ENCODE measurements at places on chromosomes 16 and 17. TPM values are rescaled to one million over a fixed set of nuclear protein-coding genes. Genes with fewer than 3 reads are reported as not detected.

The PITPNM3 gene
- total RNA-seq = 1.5 TPM

DNA sequence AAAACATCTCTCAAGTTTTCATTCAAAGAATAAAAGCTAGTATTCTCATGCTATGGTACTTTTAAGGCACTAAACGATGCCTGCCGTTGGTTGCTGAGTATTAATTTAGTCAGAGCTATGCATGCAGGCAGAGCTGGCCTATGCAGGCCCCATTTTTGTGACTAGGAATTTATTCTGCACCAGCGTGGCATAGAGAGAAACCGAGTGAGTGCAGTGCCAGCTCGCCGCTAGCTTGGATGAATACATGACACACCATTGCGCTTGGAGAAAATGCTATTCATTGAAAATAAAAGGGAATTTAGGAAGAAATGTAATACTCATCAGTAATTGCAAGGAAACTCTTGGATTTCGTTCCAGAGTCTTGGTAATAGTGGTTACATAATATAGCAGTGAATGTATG lies 231.6 kb upstream of the RBFOX1 start:
- no peaks in the 10 kb centered on the region for H3K27me3 ChIP-seq
- no peak overlapping the region for H3K4me3 ChIP-seq
- no peaks in the 10 kb centered on the region for H3K4me1 ChIP-seq

The STH gene
- total RNA-seq = not detected

DNA sequence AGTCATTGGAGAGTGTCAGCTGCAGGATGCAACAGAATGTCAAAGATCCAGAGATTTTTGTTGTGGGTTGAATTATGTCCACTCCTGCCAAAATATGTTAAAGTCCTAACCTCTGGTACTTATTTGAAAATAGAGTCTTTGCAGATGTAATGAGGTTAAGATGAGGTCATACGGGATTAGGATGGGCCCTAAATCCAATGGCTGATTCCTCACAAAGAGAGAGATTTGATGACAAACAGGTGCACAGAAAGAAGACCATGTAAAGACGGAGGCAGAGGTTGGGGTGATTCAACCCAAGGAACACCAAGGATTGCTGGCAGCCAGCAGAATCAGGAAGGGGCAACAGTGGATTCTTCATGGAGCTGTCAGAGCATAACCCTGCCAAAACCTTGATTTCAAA lies 34.5 kb upstream of the USP22 start:
- DNase-seq = no peak
- no peaks in the 10 kb centered on the region for H3K36me3 ChIP-seq
- H3K4me3 ChIP-seq = no peak overlapping the region
- H3K27ac ChIP-seq = no peak overlapping the region
- no peaks in the 10 kb centered on the region for H3K27me3 ChIP-seq

The TNS4 gene
- not detected for total RNA-seq

- H3K27me3 ChIP-seq = no peaks in the 10 kb centered on the region
- H3K4me3 ChIP-seq = peak overlapping the region; percentile 40
- peaks cover 64% of the 10 kb centered on the region for H3K36me3 ChIP-seq
Measured at GRCh38 chr17:42111871-42112551, 503 bp downstream of the DHX58 start.

GRCh38 chr17:55527540-55528118 lies 16.4 kb upstream of the SMIM36 start:
- no peak for DNase-seq
- no peaks in the 10 kb centered on the region for H3K4me1 ChIP-seq
- H3K36me3 ChIP-seq = no peaks in the 10 kb centered on the region
- H3K27me3 ChIP-seq = no peaks in the 10 kb centered on the region
- H3K4me3 ChIP-seq = no peak overlapping the region
- no peak overlapping the region for H3K27ac ChIP-seq

DNA sequence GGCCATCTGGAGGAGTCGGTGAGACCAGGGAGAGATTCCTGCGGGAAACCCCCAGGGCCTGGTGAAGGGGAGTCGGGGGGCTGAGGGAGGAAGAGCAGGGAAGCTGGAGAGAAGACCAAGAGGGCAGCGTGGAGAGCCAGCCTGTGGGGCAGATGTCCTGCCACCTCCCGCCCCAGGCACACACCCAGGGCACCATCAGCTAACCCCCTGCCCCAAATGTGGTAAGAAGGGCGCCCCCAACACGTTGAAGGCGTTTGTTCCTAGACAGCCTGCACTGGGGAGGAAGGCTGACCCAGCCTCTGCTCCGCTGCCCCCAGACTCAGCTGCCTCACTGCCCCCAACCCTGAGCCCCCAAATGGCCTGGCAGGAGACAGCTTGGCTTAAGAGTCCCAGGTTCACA lies 1.3 kb downstream of the BAIAP3 start:
- H3K36me3 ChIP-seq = no peaks in the 10 kb centered on the region
- H3K4me1 ChIP-seq = peaks cover 36% of the 10 kb centered on the region
- DNase-seq = no peak
- H3K27me3 ChIP-seq = peaks cover 89% of the 10 kb centered on the region
- H3K27ac ChIP-seq = no peak overlapping the region

The CES3 gene
- 9.2 TPM for total RNA-seq

Data from tibial nerve (tissue), 4 donors.